Cardiac atrium fibroblast (primary cell): ENCODE measurements at places on chromosomes 2 and 18. TPM values are rescaled to one million over a fixed set of nuclear protein-coding genes. Genes with fewer than 3 reads are reported as not detected.

TMEM182 gene
- total RNA-seq: 1.3 and 4.3 TPM in 2 replicates

MC5R gene
- not detected in 2 replicates for total RNA-seq

STEAP3 gene
- 3.1 and 5.0 TPM in 2 replicates for total RNA-seq

FRZB gene
- total RNA-seq: 0.49 TPM in 1 of 2 replicates, not detected in the other

CDH20 gene
- 1.8 and 5.8 TPM in 2 replicates for total RNA-seq

TLX2 gene
- total RNA-seq: not detected in 2 replicates

GTF2A1L gene
- 1.3 TPM in 1 of 2 replicates, not detected in the other for total RNA-seq

RABL2A gene
- total RNA-seq: 1.4 and 3.9 TPM in 2 replicates

GNAL gene
- total RNA-seq: 0.72 and 2.1 TPM in 2 replicates

METTL21A gene
- 17.9 and 26.1 TPM in 2 replicates for total RNA-seq

EPAS1 gene
- 244 and 341 TPM in 2 replicates for total RNA-seq

IL1F10 gene
- total RNA-seq: not detected in 2 replicates

FKBP1B gene
- total RNA-seq: 19.3 and 21.5 TPM in 2 replicates

SERPINB4 gene
- total RNA-seq: not detected in 2 replicates

MC4R gene
- not detected in 2 replicates for total RNA-seq

SKOR2 gene
- total RNA-seq: not detected in 2 replicates

CNDP1 gene
- not detected in 2 replicates for total RNA-seq

HTR2B gene
- total RNA-seq: 1.1 TPM in 2 replicates

NCKAP5 gene
- not detected in 2 replicates for total RNA-seq

HES6 gene
- total RNA-seq: 0.72 and 1.6 TPM in 2 replicates

FAM117B gene
- total RNA-seq: 1.6 and 2.6 TPM in 2 replicates

CTDSP1 gene
- 87.0 and 94.2 TPM in 2 replicates for total RNA-seq

SANBR gene
- total RNA-seq: 1.8 and 3.7 TPM in 2 replicates

RNF125 gene
- total RNA-seq: 0.16 and 0.36 TPM in 2 replicates

IL1RN gene
- total RNA-seq: not detected in 2 replicates

DSG4 gene
- not detected in 2 replicates for total RNA-seq

UGT1A5 gene
- total RNA-seq: not detected in 2 replicates

PTMA gene
- 411 and 435 TPM in 2 replicates for total RNA-seq

CXCR1 gene
- total RNA-seq: not detected in 2 replicates

HOXD10 gene
- not detected in 2 replicates for total RNA-seq

NT5DC4 gene
- not detected in 2 replicates for total RNA-seq

C1QL2 gene
- total RNA-seq: not detected in 2 replicates

REEP1 gene
- not detected in 2 replicates for total RNA-seq

ESCO1 gene
- 10.5 and 10.8 TPM in 2 replicates for total RNA-seq

MYCN gene
- total RNA-seq: 0.65 TPM in 1 of 2 replicates, not detected in the other

QPCT gene
- total RNA-seq: 1.8 and 8.4 TPM in 2 replicates

FAM124B gene
- 1.8 and 4.5 TPM in 2 replicates for total RNA-seq

FBLN7 gene
- total RNA-seq: 1.1 and 10.8 TPM in 2 replicates

KCNJ3 gene
- total RNA-seq: not detected in 2 replicates

ST6GAL2 gene
- 0.18 TPM in 1 of 2 replicates, not detected in the other for total RNA-seq

TGOLN2 gene
- total RNA-seq: 79.6 and 98.8 TPM in 2 replicates

IMPA2 gene
- 9.9 and 30.1 TPM in 2 replicates for total RNA-seq

GCKR gene
- 0.32 TPM in 1 of 2 replicates, not detected in the other for total RNA-seq

CFAP65 gene
- total RNA-seq: not detected in 2 replicates

CHCHD5 gene
- 16.7 and 16.8 TPM in 2 replicates for total RNA-seq

MAL gene
- not detected in 2 replicates for total RNA-seq

TIGD1 gene
- total RNA-seq: 0.97 and 3.6 TPM in 2 replicates

LIPG gene
- 32.9 and 50.4 TPM in 2 replicates for total RNA-seq

TMEM163 gene
- 1.3 TPM in 1 of 2 replicates, not detected in the other for total RNA-seq

ACADL gene
- not detected in 2 replicates for total RNA-seq

UGT1A3 gene
- total RNA-seq: not detected in 2 replicates
